ENCODE measurements at places on chromosomes 11 and 22. TPM values are rescaled to one million over a fixed set of nuclear protein-coding genes. Genes with fewer than 3 reads are reported as not detected.

DNA sequence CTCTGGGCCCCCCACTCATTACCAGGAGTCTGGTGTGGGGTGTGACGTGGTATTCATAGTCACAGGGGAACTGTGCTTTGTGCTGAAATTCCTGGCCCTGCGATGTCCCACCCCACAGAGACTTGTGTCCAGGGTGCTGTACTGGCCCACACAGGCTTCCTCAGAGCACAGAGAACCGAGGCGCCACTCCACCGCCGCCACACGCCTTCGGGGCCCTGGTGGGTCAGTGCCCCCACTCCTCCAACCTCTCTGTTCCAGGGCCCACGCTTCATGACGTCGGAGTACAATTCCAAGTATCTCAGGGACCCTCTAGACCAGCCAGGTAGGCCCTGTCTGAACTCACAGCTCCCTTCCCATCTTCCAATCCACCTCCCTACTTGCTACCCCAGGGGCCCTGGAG lies 23.5 kb upstream of the LRRC10B start:
- DNase-seq = no peak

GRCh38 chr22:17083255-17083654 lies 1.5 kb upstream of the IL17RA start:
- no peak for DNase-seq

Gene ZP1
- total RNA-seq = 0.34 TPM

Gene TBRG1
- total RNA-seq = 41.3 TPM

GRCh38 chr11:84522331-84522730 lies 1104.8 kb downstream of the DLG2 start:
- no peak for DNase-seq

DNA sequence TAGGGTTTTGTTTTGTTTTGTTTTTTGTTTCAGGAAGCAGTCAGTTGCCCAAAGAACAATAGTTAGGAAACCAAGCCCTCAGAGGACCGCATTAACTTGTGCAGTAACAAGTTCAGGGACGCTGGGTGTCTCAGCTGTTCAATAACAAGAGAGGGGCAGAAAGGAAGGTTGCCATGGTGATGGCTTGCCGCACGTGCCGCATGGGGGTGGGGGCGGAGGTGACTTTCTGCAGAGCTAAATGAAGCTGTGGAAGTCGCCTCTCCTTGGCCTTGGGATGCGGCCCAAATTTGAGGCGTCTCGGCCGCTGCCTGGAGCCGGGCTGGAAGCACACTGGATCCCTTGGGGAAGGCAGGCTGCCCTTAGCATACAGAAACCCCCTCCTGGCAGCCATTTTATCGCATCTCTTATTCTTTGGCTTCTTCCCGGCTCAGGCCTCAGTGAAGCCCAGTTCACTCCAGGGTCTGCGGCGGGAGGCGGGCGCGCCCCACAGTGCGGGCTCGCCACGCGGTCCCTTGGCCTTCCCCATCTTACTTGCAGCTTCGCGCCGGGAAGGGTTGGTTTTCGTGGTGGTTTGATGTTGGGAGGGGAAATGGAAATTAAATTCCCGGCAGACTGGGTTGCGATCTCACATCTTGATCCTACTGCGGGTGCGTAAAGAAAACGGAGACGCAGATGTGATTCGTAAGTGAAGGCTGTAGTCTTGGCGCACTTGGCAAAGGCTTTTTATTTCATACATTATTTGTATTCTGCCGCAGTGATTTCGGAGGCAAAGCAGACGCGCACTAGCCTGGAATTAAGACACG lies 94.3 kb downstream of the SLC17A6 start:
- DNase-seq = no peak

DNA sequence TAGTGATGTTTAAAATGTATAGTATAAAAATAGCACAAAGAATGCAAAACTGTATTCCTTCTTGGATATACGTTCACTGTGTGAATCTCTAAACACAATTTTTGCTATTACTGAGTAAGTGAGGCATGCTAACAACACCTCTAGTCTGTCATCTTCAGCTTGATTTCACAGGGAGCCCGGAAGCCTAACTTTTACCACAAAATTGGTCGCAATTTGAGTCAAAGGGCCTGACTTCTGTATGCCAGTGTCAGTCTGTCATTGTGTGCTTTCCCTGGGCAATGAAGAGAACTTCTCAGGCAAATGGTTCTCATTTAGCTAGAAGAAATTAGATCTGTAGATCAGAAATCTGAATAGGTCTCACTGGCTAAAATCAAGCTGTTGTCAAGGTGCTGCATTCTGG lies 1059.5 kb downstream of the FAM181B start:
- DNase-seq = no peak

DNA sequence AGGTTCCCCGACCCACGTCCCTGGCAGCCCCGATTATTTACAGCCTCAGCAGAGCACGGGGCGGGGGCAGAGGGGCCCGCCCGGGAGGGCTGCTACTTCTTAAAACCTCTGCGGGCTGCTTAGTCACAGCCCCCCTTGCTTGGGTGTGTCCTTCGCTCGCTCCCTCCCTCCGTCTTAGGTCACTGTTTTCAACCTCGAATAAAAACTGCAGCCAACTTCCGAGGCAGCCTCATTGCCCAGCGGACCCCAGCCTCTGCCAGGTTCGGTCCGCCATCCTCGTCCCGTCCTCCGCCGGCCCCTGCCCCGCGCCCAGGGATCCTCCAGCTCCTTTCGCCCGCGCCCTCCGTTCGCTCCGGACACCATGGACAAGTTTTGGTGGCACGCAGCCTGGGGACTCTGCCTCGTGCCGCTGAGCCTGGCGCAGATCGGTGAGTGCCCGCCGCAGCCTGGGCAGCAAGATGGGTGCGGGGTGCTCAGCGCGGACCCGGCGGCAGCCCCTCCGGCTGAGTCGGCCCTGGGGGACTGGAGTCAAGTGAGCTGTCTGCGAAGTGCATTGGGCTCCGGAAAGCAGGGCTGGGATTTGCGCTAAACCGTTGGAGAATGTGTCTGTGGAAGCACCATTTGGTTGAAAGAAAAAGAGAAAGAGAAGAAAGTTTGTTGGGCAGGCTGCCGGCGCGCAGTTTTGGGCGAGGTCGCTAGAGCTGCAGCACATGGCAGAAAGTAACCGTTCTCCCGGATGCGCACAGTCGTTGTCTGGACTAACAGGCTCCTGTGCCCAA lies at the start of gene CD44:
Gene CD44, plus strand, starts transcription at position 229 of the 779 bp plus-strand sequence. Its CDS starts 133 bp downstream, at position 362.
- peak; percentile 80 for DNase-seq

Gene TMEM123
- 434 TPM for total RNA-seq

- no peak for DNase-seq
These were observed 16.5 kb downstream of the TUB start for GRCh38 chr11:8097468-8097867.

Gene C1QTNF5
- total RNA-seq = not detected

DNA sequence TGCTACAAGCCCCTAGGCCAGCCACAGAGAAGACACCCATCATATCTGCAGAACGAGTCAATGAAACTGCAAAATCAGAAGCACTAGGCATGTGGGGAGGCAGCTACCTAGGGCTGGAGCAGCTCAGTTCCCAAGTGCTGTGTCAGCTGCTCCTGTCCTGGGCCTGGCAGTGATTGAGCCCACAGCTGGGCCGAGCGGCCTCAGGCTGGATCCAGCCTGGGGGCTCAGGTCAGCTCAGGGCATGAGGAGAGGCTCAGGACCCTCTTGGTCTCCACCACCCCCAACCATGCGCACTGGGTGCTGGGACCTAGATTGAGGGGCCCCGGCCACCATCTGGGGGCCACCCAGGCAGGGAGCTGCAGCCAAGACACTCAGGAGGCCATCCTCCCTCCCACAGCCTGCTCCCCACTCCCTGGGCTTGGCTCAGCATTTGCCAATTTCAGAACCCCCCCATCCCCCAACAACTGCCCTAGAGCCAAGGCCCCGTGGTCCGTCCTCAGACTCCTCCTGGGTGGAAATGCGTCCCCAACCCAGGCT lies 2.4 kb upstream of the TNNT3 start:
- no peak for DNase-seq

GRCh38 chr11:100674212-100674611 lies 12.9 kb upstream of the ARHGAP42 start:
- DNase-seq = no peak

DNA sequence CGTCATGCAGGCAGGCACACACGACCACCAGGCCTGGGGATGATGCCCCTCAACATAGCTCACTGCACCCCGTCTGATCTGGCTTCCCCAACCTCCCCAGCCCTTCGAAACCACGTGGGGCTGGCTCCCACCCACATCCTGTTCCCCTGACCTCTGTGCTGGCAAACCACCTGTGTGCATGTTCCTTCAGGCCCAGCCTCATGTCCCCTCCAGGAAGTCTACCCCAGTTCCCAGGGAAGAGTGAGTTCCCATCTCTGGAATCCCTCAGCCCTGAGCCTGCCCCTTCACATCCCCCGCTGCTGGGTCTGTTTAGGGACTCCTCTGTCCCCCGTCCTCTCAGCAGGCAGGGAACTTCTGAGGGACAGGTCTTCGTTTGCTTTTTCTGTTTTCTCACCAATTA lies 7.1 kb downstream of the SLC7A4 start:
- DNase-seq = peak; percentile 63

- DNase-seq = no peak
These were observed 1.2 kb downstream of the LIF start for GRCh38 chr22:30245181-30245984.

GRCh38 chr22:20253161-20253560 lies 15.0 kb downstream of the RTN4R start:
- DNase-seq = no peak

- DNase-seq = no peak
These were observed 605.2 kb downstream of the NTM start for GRCh38 chr11:131975619-131976018.

DNA sequence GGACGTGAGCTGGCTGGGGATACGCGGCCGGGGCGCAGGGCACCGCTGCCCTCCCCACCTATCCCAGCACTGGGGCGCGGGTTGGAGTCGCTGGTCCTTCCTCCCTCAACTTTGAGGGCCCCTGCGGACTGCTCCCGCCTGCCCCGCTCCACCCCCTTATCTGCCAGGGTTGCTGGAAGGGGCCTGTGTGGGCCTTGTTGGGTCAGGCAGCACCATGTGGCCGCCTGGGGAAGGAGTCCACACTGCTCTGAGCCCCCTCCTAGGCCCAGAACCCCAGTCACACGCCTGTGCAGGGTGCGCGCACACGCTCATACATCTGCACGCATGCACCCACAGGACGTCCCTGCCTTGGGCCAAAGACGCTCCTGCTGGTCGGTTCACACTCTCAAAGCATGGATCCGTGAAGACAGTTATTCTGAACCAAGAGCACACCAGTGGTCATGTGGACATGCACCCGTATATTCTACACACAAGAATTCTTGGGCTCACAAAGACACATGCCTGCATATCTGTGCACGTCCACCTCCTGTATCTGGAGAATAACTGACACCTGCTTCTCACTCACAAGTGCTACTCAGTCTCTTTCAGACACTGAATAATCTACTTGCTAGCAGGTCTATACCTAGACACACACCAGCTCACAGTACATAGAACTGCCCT lies 710 bp downstream of the TUB start:
- DNase-seq = no peak

- no peak for DNase-seq
These were observed 17.9 kb upstream of the SESN3 start for GRCh38 chr11:95248666-95249467.

DNA sequence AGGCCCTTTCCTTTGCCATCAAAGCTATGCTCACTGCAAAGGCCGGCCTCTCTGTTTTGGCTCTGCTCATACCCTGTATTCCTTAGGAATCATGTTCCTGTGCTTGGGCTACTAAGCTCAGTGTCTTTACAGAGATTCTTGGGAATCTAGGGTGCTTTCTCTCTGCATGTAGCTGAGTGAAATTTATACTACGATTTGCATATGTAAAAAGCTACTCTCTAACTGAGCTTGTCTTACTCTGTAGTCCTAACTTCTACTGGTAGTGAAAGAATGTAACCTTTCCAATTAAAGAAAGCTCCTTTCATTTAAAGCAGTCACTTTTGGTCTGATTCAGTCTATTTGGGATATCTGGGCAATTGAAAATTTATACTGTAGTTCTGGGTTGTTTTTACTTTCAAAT lies 32.2 kb downstream of the DNHD1 start:
- DNase-seq = no peak

DNA sequence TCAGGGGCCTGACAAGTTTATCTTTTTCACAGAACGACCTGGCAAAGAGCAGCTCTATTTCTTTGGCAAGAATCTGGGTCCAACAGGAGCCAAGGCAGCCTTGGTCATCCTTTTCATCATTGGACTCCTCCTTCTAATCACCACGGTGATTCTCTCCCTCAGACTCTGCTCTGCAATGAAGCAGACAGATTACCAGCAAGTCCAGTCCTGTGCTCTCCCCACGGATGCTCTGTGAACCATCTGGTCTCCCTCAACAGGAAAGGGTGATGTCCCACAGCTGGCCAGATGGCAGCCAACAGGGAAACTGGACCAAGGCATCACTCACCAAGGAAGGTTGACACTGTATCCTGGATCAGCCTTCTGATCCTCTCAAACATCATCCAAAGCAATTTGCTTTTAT lies 17.0 kb upstream of the PANX1 start:
- no peak for DNase-seq

DNA sequence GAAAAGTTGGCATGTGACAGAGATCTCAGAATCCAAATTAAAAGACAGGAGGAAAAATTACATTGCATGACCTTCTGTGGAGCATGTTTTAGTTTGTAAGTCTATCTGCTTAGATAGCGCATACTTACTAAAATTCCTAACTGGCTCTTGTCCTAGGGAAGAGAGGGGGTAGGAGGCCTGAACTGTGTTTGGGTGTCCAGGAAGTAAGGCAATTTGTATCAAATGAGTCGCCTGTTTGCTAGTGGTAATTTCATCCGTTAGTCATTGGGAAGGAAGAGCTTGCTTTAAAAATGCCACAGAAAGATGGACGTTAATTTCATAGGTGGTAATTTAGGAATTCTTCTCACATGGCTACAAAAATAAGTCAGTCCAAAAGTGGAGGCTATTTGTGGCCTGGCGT lies 18.5 kb downstream of the GRK3 start:
- DNase-seq = no peak
